SIG-M5 (cell line): ENCODE measurements at places on chromosomes 11 and 22.

DNA sequence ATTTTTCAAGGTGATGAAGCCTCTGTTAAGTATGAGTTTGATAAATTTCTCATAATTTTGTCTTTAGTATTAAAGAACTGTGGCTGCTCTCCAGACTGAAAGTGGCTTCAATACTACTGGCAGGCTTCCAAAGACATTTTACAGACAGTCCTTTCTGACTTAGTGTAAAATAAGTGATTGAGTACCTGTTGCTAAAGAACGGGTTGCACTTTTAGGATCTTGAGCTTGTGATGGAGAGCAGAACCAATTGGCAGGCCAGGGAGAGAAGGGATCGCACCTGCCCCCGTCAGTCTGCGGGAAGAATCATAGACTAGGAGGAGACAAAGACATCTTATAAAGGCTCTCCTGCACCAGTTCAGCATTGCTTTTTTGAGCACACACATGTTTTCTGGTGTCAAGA lies 4.4 kb downstream of the NCAM1 start:
- no peak for DNase-seq

DNA sequence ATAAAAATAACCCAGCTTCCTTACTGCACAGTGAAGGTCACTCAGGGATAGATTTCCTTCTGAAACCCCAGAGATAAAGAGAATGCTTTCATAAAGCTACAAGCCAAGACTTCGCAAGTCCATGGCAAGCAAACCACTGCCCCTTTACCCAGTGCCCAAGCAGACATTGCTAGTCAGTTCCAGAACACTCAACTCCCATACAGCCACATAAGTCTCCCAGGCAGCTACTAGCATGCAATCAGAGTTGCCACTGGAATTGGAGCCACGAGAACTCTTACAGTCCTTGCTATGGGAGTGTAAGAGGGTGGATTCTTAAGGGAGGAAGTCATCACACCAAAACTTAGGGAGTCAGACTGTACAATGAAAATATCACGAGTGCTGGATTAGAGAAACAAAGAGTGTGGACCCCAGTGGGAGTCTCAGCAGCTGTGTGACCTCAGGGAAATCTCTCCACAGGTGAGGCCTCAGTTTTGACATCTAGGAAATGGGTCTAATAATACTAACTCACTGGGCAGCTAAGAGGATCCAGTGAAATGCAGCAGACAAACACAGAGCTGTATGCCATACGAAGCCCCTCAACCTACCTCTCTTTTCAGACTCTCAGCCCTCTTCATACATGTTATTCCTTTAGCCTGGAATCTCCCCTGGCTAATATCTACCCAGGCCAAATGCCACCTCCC lies 526.6 kb downstream of the MN1 start:
- no peak for DNase-seq

- no peak for DNase-seq
These were observed 3.1 kb upstream of the ATG2A start for GRCh38 chr11:64920124-64920523.

DNA sequence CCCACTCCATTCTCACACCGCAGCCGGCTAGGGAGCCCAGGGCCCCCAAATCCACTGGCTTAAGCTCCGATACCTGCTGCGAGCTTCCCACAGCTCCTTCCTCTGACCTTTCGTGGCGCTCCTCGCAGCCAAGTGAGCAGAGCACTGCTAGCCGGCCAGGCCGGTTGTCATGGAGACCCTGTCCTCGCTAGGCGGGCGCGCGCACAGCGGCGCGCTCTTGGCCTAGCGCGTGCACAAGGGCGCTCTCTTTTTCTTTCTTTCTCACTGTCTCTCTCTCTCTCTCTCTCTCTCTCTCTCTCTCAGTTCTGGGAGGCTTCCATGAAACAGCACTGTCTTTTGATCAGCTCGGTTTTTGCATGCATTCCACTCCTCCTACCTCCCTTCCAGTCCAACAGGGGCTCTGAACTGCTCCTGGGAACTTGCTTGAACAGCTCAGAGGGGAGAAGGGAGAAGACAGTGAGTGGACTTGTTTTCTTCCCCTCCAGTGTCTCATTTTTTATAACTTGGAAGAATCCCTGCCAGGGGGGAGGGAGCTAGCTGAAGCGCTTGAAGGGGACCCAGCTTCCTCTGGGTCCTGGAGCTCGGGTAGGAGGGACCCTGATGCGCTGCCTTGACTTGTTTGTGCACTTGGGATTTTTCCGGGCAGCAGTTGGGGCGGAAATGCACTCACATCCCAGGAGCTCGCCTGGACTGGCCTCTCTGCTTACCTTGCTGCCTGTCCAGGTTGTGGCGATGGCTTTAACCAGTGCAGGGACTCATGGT lies 100.3 kb upstream of the AKIP1 start:
- no peak for DNase-seq

DNA sequence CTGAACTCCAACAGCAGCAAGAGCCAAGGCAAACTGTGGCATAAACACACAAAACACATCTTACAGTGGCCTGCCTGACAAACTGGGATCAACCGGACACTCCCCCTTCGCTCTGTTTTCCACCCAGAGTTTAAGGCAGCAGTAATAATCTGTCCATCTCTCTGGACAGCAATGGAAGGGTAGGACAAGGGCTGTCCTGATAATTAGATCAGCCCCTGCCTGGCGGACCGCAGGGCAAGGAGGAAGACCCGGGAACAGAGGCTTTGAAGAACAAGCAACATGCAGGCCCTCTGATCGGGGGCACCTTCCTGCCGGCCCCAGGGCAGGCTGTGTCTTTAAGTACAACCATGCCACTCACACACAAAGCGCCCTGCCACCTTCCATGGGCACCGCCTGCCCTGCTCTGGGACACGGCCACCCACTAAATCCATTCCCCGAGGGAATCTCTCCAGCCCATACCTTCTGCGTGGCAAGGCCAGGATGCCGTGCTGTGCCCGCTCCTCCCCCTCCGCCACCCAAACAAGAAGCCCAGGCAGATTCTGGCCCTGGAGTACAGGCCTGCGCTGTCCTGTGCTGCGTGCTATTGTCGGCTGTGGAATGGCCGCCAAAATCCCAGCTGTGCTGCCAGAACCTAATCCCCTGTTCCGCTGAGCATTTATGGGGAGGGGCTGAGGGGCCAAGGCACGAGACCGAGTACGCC lies 38.8 kb downstream of the NUMA1 start:
- DNase-seq, result no peak

DNA sequence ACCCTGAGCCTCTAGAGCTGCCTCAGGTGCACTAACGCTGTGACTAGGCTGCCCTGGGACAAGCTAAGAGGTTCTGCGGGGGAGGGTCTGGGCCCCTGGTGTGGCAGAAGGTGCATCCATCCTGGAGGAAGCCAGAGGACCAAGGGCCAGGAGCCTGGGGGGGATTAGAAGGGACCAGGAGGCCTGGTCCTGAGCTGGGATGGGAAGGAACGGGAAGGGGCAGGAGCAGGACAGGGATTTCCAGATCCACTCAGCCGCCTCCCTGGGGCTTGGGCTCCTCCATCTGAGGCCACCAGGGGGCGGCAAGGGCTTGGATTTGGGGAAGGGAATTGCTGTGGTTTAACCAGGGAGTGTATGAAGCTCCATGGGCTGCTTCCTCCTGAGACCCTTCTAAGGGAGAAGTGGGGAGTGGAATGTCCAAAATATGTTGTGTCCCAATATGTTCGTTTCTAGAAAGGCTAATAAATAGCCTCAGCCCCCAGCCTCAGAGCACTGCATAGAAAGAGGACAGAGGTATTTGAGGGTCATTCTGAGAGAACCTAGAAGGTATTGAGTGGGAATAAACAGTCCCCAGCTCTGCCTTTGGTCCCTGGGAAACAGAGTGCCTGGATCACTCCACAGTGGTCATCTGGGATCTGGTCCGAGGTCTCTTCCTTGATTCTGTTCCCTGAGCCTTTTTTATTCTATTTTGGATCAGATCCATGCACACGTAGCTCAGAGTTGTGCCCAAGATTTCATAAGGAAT lies 17.4 kb upstream of the PRAME start:
- DNase-seq, result no peak

- DNase-seq, result no peak
These were observed 9.8 kb downstream of the HYOU1 start for GRCh38 chr11:119047205-119047604.

DNA sequence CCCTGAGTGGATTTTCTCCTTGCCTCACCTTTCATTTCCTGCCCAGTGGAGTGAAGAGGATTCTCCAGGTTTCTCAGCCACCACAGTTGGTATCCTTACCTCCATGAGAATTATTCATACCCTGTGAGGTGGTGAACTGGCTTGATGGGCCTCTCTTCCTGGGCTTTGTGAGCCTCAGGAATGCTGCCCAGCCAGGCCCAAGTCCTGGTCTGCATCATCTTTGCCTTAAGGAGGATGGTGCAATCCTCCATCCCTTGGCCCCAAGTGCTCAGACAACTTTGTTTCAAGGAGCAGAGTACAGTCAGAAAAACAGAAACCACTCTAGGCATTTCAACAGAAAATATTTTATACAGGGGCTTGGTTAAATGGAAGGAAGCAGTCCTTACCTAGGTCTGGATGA lies 114.2 kb upstream of the CADM1 start:
- DNase-seq, result no peak

DNA sequence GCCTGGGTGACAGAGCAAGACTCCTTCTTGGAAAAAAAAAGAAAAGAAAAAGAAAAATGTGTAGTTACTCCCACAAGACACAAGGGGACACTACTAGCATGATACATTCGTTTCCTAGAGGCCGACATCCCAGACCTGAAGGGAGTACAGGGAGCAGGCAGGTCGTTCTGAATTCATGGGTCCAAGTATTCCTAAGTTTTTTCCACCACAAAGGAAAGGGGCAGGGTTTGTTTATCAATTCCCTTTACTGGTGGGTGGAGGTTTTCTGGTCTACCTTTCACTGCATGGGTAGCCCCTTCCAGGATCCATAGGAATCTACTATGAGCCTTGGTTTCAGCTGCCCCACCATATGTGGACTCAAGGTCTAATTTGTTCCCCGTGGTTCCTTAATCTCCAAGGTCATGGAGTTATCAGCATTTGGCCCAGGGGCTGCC lies 11.8 kb downstream of the TIGD3 start:
- peak; percentile 15 for DNase-seq

DNA sequence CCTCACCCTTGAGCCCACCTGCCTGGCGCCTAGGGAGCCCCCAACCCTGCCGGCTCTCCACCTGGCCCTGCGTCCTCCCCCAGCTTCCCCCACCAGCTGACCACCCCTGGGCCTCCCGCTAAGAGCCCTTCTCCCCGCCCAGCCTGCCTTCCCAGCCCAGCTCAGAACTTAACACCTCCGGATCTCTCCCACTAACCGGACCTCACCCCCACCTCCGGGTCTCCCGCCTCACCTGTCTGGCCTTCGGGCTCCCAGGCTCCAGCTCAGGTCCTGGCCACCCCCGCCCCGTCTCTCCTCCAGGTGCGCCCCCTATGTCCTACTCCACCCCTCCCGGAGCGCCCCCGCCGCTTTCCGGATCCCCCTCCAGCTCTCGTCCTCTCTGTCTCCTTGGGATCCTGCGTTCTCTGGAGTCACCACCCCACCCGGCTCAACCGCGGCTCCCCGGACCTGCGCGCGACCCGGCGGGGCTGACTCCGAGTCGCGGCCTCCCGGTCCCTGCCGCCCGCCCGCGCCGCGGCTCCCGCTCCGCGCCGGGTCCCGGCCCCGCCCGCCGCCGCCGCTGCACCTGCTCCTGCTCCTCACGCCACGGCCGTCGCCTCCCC lies at the start of gene KCNJ11:
Gene KCNJ11, minus strand, starts transcription at position 51 of the 602 bp plus-strand sequence. CDS start 568 bp downstream, outside the sequence.
- no peak for DNase-seq

- DNase-seq, result no peak
These were observed 797 bp downstream of the LGR4 start for GRCh38 chr11:27471589-27472397.

GRCh38 chr11:35688023-35688422 lies 25.4 kb downstream of the TRIM44 start:
- no peak for DNase-seq

DNA sequence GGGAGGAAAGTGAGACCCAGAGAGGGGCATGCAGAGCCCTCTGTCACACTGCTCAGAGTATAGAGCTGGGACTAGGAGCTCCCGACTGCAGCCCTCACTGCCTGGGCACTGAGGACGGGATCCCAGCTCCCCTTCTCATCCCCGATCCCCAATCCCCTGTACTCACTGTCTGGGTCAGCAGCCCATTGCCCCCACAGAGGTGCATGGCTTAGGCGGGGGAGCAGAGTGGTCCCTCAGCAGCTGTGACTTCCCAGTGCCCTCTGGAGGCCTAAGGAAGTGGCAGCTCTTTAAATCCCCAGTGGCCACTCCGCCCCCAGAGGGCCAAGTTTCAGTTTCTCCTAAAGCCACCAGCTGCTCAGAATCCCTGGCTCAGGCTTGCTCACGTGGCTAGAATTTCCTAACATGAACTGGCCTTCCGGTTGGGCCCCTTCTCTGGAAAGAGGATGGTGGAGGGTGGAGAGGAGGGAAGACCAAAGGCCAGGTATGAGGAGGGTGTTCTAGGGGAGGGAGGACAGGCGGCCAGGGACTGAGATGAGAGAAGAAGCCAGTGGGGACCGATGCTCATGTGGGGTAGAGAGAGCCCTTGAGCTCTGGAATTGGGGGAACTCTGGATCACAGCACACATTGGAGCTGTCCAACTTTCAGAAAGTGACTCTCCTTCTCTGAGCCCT lies at the start of gene BATF2:
Gene BATF2, minus strand, starts transcription at position 262 of the 671 bp plus-strand sequence. Its CDS starts 57 bp downstream, at position 205.
- no peak for DNase-seq

DNA sequence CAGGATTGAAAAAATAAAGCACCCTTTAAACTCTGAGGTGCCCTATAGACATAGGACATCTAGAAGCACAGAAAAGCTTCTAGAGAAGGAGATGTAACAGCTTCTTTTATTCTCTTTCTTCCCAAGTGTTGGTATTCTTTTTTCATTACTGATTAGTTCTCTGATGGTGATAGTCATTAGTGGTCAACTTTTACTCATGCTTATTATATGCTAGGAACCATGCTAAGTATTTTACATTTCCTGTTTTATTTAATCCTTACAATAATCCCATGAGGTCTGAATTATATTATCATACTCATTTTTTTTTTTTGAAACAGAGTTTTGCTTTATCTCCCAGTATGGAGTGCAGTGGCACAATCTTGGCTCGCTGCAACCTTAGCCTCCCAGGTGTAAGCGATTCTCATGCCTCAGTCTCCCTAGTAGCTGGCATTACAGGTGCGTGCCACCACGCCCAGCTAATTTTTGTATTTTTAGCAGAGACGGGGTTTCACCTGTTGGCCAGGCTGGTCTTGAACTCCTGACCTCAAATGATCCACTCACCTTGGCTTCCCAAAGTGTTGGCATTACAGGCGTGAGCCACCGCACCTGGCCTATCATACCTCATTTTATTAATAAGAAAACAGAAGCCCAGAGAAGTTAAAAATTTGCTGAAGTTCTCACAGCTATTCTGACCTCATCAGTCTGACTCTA lies 3.0 kb downstream of the C11orf52 start:
- DNase-seq, result no peak

- no peak for DNase-seq
These were observed 104.9 kb upstream of the TBCEL start for GRCh38 chr11:120919045-120919444.

- DNase-seq, result no peak
These were observed 117.3 kb downstream of the RASSF10 start for GRCh38 chr11:13126430-13126829.

DNA sequence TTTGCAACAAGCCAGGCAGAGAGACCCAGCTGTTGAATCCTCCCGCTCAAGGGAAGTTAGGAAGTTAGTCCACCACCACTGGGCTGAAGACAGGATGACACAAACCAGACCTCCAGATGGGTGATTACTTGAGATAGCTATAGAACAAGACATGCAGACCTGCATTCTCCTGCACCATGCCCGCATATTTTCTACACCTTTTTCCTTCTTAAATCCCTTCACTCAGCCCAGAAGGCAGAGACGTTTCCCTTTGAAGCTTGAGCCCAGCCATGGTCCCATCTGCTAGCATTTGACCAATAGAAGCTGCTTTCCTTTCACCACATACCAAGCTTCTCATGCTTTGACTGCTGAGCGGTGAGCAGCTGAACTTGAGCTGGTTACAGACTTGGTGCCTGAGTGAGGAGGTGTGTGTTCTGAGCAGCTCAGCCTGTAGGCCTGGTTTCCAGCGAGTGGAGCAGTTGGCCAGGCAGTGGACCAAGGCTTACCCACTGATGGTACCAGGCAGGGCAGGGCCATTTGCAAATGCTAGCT lies 29.2 kb upstream of the CBX6 start:
- no peak for DNase-seq
